Activated naive CD8-positive, alpha-beta T cell treated with anti-CD3 and anti-CD28 coated beads for 36 hours (primary cell): ENCODE measurements at places on chromosomes 13 and 19. TPM values are rescaled to one million over a fixed set of nuclear protein-coding genes. Genes with fewer than 3 reads are reported as not detected.

GRCh38 chr19:52901842-52902241 lies 4.4 kb upstream of the ZNF320 start:
- peaks cover 24% of the 10 kb centered on the region for H3K36me3 ChIP-seq
- H3K27ac ChIP-seq = no peak overlapping the region
- DNase-seq = no peak
- H3K4me3 ChIP-seq = no peak overlapping the region
- peaks cover 6% of the 10 kb centered on the region for H3K4me1 ChIP-seq

GRCh38 chr19:3483226-3483628 lies at the start of gene SMIM44:
Gene SMIM44 (minus strand): TSS chr19:3483441. CDS start chr19:3483403, 38 bp downstream.
- H3K36me3 ChIP-seq = no peaks in the 10 kb centered on the region
- H3K4me3 ChIP-seq = no peak within 1 kb of the TSS
- peaks cover 5% of the 10 kb centered on the region for H3K4me1 ChIP-seq
- no peak for DNase-seq

DNA sequence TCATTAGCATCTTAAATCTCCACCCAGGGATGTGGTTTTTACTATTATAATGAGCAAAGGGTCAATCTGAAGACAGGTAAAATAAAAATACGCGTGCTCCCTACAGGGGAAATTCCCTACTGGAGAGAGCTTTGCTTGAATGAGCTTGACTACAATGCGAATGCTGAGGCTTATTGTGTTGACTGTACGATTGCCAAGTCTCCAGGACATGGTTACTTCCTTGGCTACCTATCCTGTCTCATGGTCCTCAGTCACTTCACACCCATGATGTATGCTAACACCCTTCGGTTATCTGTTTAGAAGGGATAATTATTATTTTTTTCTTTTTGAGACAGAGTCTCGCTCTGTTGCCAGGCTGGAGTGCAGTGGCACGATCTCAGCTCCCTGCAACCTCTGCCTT lies 61.7 kb downstream of the ZNF627 start:
- DNase-seq = no peak
- no peaks in the 10 kb centered on the region for H3K27me3 ChIP-seq
- H3K4me1 ChIP-seq = no peaks in the 10 kb centered on the region

BLOC1S3 gene
- total RNA-seq = 10.5 TPM

PEPD gene
- 36.3 TPM for total RNA-seq
